ENCODE measurements at places on chromosomes 12 and 14.
A peak's percentile ranks its signal among the peaks of the same experiment; 100 is the strongest.

- DNase-seq = no peak
Observed at GRCh38 chr12:89140141-89140540, 212.2 kb downstream of the DUSP6 start.

DNA sequence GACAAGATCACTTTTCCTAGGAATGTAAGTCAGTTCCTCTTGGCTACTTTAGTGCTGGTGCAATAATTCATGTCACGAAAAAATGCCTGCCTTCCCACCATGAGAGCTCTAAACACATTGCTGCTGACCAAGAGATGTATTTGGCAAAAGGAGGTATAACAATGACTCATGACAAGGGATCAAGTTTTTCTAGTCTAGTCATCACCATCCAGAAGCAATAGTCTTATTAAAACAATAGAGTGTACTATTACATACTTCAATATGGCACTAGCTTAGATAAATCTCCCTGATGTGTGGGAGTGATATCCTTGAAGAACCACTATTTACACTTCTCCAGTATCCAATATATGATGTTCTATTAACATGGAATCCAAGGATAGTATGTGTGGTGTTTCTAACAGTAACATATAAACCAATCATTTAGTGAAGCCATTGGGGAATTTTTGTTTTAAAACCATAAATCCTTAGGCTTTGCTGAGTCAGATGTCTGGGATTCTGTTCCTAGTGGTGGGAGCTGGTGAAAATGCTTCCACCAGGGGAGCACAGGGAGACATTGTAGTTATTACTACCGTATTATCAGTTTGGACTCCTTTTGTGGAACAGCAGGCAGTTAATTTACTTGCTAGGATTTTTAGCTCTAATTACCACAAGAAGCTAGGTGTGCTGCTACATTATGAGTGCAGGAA, 1387.5 kb downstream of the LRFN5 start:
- DNase-seq = no peak

DNA sequence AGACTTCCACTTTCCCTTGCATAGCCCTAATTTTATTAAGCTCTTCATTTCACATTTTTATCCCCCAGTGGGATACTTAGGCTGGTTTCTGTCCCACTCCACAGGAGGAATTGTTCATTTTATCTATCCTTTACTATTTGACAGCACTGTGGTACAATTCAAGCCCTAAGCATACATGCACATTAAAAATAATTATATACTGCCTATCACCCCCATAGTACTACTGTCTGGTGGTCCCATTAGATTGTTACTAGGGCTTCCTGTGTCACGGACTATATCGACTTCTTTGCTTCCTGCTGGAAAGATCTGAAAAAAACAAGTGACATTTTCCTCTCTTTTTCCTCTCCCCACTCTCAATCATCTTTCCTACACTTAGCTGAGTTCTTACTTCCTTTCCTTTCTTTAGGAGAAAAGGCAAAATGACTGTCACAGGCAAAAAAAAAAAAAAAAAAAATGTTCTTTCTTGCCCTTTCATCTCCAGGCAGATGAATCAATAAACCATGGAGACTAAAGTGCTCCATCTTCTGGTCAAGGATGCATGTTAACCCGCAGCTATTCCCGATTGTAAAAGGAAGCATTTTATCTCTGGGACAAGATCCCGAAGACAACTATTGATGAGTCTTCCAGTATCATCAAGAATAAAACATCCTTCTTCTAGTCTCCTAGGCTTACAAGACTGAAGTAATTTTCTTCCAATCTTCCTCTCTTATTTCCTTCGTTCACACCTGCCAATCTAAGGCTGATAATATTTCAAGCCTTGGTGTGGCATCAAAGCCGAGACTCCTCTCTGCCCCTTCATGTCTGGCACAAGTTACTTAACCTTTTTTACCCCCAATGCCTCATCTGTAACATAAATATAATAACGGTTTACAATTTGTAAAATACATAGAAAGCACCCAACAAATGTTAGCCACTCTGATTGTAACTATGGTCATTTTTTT, 94.4 kb upstream of the PLEKHG7 start:
- peak; percentile 70 for DNase-seq

DNA sequence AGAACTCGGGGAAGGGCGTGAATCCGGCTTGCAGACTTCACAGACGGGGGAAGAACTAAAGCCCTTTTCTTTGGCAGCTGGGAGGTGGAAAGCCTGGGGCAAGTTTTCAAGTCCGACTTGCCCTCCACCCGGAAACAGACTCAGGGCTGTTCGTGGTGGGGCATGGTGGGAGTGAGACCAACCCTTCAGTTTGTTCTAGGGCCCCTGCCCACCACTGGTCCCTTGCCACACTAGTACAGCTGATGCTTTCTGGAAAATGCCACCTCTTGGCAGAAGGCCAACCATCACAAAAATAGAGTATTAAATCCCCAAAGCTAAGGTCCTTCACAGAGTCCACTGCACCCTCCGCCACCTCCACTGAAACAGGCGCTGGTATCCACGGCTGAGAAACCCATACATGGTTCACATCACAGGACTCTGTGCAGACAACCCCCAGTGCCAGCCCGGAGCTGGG, 50.4 kb upstream of the DDX11 start:
- no peak for DNase-seq

DNA sequence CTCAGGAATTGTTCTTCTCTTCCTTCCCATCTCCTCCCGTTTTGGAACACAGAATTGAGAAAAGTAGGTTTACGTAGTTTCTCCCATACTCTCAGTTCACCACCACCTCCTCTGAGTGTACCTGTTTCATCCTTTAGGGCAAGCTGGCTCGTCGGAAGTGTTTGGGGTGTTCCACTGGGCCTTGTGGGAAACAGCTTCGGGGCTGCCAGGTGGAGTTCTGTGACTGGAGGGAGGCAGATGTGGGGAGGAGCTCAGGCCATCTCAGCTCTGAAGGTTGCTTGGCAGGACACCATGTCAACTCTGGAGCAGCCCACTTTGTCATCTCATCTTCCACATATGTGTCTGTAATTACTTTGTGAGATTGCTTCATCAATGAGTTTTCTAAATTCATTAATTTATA, 53.5 kb upstream of the RD3L start:
- DNase-seq = no peak

DNA sequence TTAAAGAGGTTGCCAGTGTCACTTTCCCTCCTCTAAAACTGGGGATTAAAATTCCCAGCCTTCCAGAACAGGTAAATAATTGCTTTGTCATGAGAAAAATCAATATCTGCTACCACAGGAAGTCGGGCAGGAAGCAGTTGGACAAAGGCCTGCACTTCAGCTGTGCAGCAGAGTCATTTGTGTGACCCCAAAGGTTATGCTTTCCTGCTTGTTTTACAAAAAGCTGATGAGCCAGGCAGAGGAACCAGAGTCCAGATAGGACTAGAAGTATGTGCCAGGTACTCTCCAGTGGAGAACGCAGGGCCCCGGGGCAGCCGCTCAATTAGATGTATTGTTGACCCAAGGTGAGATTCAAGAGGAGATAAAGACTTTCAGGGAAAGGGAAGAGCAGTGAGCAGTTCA, 117.1 kb upstream of the FRMD6 start:
- peak; percentile 18 for DNase-seq

DNA sequence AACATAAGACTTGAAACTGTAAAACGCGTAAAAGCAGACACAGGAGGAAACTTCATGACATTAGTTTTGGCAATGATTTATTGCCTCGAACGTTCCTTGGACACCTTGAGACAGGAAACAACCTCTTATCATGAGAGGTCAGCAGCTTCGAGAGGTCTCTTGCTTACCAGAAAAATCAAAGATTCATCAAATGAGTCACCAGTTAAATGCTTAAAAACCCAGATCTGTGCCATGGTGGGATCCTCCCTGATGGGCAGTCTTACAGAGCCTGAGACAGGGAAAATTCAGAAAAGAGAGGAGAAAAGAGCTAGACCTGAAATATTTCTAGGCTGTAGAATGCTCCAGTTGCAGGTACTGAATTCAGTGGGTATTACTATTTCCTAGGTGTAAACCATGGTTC, 1093.9 kb downstream of the AACS start:
- DNase-seq = no peak

DNA sequence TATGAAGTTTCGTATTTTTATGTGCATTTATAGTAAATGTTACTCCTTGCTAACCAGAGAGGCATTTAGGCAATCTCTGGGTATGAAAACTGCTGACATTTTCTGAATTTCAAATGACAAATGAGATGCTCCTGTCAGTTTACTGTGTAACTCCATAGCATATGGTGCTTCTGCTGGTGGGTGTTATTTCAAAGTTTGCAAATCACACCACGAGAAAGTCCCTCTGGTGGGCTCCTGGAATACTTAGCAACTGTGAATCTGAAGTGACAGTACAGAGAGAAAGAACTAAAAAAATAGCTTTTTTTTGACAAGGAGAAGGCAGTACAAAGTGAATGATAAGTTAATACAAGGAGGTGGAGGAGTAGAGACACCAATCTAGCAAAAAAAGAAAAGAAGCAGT, 161.5 kb downstream of the DERA start:
- no peak for DNase-seq

DNA sequence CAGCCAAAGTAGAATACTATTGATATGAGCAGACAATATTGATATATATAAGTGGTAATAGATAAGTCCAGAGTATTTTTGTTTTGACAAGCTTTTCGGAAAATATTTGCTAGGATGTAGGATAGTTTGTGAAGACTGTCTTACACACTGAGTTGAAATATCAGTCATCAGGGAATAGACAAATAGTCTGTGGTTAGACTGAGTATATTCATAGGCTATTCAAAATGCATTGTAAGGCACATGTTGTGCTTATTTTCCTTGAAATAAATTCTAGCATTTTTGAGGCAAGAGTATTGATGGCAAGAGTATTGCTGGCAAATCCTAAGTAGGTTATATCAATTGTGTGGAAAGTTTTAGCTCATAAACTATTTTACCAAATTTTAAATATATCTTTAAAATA, 201.1 kb downstream of the LRIG3 start:
- DNase-seq = no peak

DNA sequence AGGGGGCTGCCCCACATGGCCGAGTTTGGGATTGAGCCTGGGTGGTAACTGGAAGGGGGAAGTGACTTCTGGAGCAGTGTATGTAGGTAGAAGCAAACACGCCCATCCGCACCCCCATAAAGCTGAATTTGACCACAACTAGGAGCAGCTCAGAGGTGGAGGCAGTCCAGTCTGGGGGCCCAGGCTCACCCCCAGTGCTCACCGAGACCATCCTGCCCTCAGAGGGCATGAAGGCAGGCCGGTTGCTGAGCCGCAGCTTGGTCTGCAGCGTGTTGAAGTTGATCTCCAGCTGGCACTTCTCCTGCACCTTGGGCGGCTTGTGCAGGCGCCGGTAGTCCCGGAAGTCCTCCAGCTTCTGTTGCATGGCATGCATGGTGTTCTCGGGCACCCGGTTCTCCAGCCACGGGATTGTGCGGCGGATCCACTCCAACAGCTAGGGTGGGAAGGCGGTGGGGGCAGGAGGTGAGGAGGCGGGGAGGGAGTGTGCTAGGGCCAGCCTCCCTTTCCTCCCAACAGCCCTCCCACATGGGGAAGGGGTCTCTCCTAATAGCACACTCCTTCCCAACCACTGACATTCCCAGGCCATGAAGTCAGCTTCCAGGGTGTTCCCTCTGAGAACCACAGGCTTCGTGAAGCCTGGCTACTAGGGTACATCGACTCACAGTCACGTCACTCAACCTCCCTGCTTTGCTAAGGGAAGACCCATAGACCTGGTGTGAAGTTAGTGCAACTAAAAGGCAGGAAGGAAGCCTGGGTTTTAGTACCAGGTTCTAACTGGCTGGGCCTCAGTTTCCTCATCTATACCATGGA, 87.0 kb downstream of the ACTN1 start:
- peak; percentile 80 for DNase-seq

GRCh38 chr14:87838931-87839330, 154.1 kb downstream of the GALC start:
- no peak for DNase-seq

GRCh38 chr12:128918481-128919260, 65.4 kb downstream of the GLT1D1 start:
- peak; percentile 7 for DNase-seq

DNA sequence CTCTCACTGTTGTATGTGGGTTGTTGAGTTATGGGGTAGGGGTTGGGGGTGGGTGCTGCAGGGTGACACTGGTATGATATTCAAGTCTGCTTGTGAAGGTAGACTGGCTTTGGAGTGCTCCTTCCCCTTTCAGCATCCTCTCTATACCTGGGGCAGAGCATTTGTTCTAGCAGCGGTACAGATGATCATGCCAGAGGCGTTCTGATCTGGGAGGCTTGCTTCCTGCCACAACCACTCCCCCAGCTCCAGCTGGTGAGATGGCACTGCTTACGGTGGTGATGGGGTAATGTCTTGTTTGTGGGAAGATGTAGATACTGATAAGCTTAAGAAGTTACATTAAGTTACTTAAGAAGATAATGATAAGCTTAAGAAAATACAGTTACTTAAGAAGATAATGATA, 131.8 kb downstream of the ERC1 start:
- peak; percentile 13 for DNase-seq

- peak; percentile 53 for DNase-seq
Observed at GRCh38 chr12:99605-100004, 33.0 kb downstream of the IQSEC3 start.

DNA sequence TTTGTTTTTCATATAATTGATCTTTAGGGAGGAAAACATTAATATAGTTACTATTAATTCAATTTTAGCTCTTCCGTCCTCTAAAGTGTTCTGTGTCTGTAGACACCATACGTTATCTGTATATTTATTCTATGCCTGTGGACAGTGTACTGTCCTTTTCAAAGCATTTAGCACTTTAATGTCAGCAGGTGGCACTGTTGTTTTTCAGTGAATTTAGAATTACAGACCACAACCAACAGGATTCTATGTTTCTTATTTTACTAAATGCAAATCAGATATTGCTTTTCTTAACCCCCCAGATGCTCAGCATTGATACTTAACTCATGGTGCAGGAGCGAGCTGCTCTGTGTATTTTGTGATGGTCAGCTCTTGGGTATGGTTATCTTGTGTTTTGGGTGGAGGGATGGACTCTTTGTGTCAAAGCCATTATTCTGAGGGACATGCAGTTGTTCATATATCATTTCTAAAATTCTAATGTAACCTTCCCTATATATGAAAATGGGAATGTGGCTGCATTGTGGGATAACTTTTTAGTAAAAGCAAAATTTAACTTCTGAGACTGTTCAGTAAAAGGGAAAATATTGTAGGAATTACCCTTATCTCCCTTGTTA, 65.2 kb downstream of the PAPOLA start:
- peak; percentile 23 for DNase-seq

GRCh38 chr14:38248321-38249028, 7.4 kb downstream of the CLEC14A start:
- DNase-seq = peak; percentile 45

DNA sequence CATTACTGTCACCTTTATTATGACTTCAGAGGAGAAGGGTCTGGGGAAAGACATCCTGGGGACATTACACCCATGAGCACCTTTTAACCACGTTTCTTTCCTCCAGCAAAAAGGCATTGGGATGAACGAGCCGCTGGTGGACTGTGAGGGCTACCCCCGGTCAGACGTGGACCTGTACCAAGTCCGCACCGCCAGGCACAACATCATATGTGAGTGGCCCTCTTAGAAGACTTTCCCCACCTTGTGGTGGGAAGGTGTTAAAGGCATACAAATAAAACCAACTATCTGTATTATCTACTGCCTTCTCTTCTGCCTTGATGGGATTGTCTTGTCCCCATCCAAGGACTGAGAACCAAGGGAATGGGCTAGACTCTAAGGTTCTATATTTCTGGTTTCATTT, 6.0 kb downstream of the PSMD9 start:
- DNase-seq = peak; percentile 69

GRCh38 chr14:93834699-93835371, 46.5 kb upstream of the PRIMA1 start:
- no peak for DNase-seq

- no peak for DNase-seq
Observed at GRCh38 chr12:26791301-26791791, 41.6 kb downstream of the ITPR2 start.
